Activated naive CD8-positive, alpha-beta T cell treated with anti-CD3 and anti-CD28 coated beads, Interleukin-2, amount 10 ng/mL, durations not matched to agents 7 days and 5 days (primary cell): ENCODE measurements at places on chromosomes 6 and 20.

DNA sequence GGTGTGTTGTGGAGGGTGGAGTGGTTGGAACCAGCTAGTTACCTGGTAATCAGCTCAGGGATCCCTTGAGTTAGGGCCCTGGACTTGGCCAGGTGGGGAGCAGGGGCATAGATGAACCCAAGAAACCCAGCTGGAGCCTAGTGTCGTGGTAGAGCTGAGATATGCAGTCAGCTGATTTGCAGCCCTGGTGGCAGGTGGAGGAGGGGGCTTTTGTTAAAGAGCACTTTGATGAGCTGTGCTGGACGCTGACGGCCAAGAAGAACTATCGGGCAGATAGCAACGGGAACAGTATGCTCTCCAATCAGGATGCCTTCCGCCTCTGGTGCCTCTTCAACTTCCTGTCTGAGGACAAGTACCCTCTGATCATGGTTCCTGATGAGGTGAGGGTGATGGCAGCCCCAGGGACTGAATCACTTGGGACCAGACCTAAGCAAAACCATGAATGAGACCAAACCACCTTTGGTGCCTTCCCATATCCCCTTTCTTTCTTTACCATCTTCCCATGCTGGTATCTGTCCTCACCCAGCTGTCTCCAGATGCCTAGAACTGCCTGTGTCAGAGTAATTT, 12.7 kb downstream of the DEF6 start:
- DNase-seq: no peak

DNA sequence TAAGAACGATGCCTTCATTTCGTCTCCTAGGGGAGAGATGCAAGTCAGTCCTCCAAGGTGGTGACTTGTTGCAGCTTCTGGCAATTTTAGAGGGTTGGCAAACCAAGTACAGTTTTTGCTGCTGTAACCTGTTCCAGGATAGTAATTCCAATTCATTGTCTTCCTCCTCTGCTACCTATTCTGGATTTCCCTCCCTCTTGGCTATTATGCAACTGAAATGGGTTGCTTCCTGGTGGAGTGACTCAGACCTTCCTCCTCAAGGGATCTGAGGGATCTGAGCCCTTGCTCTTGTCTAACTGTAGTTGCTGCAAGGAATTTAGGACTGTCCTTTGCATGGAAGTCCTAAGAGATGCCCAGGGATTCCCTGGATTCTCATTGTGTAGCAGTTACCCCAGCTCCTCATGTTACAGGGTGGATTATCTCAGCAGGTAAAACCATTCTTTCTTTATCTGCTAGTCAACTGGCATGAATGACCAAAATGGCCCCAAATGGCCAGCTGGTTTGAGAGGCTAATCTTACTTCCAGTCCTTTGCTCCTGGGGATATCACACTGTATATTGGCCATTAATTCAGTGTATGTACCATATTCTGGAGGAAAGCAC, 17.6 kb upstream of the ELMO2 start:
- DNase-seq: no peak

DNA sequence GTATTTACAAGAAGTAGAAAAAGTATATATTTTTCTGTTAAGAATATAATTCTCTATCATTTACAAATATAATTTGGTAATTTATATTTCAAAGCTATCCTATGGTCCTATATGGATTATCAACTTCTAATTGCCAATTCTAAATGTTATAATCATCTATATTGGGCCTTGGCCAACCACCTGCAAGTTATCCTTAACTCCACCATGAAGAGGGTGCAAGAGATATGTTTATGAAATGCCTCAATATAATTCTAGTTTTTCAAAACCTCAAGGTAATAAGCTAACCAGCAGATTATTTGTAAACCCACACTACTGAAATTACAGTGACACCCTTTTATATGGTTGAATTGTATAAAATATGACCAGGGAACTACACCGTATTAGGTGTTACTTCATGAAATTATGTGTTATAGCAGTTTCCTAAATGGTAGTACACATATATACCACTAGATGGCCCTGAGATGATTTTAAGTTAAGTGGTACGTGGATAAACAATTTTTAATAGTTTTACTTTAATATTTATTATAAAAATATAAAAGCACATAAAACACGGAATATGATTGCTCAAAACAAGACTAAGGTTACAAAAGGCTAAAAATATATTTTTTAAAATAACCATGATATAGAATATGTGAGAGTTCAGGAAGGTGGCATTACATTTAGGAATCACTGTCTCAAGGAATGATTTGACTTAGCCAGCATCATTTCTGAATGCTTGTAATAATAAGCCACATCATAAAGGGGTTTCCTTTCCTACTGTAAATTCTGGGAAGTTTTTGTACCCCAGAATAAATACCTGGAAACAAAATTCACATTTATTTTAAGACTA, 9.8 kb upstream of the PNISR start:
- no peak for DNase-seq

- no peak for DNase-seq
Measured at GRCh38 chr6:77470983-77471382, 7.7 kb upstream of the HTR1B start.

DNA sequence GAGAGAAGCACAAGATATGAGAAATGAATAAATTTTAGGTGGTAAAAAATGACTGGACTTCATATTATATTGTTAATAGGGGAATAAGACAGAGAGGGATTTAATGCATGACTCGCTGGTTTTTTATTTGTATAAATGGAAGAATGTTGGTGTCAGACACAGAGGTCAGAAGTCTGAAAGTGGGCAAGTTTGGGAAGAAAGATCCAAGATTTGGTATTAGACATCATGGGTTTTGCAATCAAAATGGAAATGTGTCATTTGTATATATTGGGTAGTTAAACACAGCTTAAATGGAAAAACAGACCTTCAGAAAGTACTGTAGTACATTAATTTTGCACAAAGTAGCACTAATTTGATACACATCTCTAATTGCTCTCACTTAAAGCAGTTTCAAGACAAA, 96.2 kb downstream of the EYA4 start:
- no peak for DNase-seq
